ENCODE measurements at places on chromosomes 7 and 10.
A peak's percentile ranks its signal among the peaks of the same experiment; 100 is the strongest.

DNA sequence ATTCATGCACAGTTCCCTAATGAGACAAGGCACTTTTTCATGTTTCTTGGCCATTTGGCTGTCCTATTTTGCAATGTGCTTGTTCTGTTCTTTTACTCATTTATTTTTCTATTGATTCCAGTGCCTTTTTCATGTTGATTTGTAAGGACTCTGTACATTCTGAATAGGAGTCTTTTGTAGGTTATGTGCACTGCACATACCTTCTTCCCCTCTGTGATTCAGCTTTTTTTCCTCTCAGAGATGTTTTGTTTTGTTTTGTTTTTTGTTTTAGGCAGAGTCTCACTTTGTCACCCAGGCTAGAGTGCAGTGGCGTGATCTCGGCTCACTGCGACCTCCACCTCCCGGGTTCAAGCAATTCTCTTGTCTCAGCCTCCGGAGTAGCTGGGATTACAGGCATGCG lies 59.7 kb downstream of the KCNH2 start:
- no peak for DNase-seq

DNA sequence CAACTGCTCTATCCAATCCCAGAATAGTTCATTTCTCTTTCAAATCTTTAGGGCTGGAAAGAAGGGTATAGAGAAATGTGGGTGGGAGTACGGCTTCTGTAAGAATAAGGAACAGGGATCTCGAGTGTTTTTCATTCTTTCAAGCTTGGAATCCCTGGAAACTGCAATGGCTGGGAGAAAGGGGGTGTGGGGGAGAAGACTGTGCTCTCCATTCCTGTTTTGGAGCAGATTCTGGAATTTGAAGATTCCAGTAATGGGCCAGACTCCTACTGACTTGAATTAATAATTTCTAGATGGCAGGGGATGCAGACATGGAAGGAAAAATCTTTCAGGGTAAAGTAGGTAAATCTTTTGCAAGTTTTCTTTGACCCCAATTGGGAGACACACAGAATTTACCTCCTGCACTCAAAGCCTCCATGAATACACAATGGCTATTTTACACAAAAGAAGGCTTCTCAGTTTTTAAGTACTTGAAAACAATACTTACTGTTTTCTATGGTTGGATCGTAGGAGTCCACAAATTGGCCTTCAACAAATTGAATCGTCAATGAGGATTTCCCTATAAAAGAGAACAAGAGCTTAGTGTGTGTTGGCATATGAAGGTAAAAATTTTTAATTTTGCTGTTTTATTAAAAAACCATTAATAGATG lies 29.1 kb downstream of the RHEB start:
- DNase-seq = no peak

GRCh38 chr7:117193564-117193963 lies 129.3 kb downstream of the WNT2 start:
- no peak for DNase-seq

DNA sequence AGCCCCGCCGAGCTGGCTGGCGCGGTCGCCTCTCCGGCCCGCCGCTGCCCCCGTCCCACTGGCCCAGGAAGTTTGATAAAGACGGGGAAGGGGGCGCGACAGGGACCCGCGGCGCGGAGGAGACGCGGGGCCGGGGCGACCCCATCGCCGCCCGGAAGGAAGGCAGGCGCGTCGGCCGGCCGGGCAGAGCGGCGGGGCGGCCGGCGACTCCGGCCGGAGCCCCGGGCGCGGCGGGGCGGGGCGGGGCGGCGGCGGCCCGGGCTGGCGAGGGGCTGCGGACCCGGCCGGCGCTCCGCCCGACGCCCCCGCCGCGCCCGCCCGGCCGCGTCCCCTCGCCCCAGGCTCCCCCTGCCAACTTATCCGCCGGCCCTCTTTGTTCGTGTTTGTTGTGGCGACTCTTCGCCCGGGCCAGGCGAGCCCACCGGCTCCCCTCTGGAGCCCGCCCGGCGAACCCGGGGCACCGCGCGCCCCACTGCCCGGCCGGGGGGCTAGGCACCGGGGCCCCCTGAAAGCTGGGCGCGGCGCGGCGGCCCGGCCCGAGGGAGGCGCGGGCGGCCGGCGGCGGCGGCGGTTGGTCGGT lies 571 bp downstream of the KDM7A start:
- DNase-seq = no peak

GRCh38 chr10:132914732-132915131 lies 27.6 kb downstream of the CFAP46 start:
- DNase-seq = no peak

- peak; percentile 33 for DNase-seq
Observed at GRCh38 chr10:24873281-24873683, 79.1 kb downstream of the PRTFDC1 start.

- DNase-seq = peak; percentile 0
Observed at GRCh38 chr10:45473126-45473525, 99.1 kb downstream of the ALOX5 start.

GRCh38 chr10:10007957-10008356 lies 1009.7 kb upstream of the CELF2 start:
- DNase-seq = no peak

DNA sequence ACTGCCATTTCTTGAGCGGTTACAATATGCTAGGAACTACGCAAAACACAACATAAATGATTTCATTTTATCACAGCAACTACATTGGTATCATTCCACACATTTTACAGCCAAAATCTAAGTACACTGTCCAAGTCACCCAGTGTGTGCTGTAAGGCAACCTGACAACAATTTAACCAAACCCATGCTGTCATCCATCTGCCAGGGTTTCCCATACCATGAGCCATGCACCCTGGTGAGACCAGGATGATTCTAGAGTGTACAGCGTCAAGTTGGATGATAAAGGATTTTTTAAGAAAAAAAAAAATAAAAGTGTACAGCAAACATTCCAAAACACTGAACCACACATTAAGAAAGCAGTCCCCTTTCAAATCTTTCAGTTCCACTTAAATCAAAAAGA lies 52.9 kb downstream of the PIK3AP1 start:
- no peak for DNase-seq

GRCh38 chr10:4066581-4067390 lies 281.8 kb upstream of the KLF6 start:
- no peak for DNase-seq

DNA sequence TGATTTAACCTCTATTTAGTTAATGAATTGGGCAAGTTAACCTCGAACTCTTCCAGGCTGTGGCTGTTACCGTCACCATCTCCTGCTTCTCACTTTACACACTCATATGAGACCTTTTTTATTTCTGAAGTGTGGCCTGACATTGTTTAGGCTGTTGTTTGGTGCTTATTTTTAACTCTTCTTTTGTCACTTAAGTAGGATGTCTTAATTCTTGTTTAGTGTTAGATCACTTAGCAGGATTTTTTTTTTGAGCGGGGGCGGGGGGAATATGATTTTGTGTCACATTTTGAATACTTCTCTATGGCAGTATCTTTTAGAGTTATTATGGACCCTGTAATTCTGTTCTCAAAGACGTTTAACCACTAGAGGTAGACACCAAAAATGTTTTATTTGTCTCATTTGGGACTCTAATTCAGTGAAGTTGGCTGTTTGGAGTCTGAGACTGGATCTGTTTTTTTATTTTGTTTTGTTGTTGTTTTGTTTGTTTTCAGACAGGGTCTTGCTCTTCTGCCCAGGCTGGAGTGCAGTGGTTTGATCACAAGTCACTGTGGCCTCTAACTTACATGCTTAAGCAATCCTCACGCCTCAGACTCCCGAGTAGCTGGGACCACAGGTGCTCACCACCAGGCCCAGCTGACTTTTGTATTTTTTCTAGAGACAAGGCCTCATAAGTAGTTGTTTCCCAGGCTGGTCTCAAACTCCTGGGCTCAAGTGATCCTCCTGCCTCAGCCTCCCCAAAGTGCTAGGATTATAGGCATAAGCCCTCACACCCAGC lies 73.5 kb downstream of the CUX1 start:
- no peak for DNase-seq

DNA sequence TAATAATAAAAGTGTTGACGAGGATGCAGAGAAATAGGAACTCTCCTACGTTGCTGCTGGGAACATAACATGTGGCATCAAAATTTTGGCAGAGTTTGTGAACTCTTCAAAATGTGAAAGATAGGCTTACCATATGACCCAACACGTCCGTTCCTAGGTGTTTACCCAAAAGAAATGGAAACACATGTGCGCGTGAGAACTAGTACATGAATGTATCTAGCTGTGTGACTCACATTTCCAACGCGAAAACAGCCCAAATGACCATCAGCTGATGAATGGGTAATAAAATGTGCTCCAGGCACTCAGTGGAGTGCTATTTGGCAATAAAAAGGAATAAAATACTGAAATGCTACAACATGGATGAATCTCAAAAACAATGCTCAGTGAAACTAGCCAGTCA lies 10.4 kb upstream of the ELFN1 start:
- no peak for DNase-seq

DNA sequence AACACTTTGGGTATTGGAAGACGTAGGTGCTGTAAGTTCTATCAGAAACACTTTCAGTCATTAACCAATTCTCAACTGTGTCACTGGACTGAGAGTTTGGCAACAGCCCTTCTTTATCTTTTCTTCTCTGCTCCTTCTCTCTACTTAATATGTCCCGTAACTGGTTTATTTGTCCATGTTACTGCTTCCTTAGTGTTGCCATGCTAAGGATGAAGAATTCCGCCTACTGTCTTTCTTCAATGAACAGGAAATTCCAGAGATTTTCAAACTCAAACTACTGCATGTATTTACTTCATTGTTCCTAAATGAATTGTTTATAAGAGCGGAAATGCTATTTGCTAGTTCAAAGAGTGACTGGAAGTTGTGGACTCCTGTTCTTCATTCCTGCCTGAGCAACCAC lies 143.7 kb downstream of the TAX1BP1 start:
- DNase-seq = no peak

GRCh38 chr10:88651101-88651551 lies 13.1 kb upstream of the LIPF start:
- no peak for DNase-seq

DNA sequence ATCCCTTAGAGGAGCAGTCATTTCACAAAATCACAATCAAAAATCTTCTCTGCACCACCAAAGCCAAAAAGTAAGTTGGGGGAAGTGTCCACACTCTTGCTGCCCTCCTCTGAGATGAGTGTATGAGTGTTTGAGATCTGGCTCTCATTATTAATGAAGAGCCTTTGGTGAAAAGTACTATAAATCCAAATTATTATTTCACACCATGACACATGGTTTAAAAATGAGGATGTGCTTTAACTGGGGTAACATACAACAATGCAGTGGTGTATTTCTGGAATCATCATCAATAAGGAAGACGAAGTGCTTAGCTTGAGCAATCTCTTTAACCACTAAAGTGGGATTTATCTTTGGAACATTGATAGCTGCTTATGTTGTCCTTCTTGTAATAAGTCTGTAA lies 114.2 kb upstream of the ADAM12 start:
- no peak for DNase-seq

GRCh38 chr10:34816501-34817002 lies 1.5 kb upstream of the PARD3 start:
- DNase-seq = no peak

GRCh38 chr10:33041783-33042437 lies 83.9 kb upstream of the ITGB1 start:
- DNase-seq = no peak
